ENCODE measurements at places on chromosomes 11 and 22.

- no peak for DNase-seq
Measured at GRCh38 chr11:35235936-35236666, 97.1 kb downstream of the CD44 start.

DNA sequence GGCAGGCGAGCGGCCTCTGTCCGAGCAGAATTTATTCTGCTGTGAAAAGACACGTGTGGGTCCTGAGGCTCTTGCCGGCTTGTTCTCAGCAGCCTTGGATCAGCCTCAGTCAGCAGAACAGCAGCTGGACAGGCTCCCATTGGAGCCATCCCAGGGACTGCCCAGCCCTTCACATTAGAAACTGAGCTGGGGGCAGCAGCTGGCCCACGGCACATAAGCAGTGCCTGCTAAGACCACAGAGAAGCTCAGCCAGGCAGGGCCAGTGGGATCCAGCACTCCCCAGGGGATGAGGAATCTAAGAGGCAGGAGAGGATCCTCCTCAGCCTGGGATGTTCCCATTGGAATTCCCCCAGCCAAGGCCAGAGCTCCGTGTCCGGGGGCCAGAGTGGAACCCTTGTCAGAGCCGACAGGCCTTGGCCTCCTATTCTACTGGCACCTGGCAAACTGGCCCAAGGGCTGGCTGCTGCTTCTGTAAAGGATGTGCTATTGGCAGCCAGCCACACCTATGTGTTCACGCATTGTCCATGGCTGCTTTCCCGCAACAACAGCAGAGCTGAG is 18.2 kb downstream of the RTN4R start:
- no peak for DNase-seq

DNA sequence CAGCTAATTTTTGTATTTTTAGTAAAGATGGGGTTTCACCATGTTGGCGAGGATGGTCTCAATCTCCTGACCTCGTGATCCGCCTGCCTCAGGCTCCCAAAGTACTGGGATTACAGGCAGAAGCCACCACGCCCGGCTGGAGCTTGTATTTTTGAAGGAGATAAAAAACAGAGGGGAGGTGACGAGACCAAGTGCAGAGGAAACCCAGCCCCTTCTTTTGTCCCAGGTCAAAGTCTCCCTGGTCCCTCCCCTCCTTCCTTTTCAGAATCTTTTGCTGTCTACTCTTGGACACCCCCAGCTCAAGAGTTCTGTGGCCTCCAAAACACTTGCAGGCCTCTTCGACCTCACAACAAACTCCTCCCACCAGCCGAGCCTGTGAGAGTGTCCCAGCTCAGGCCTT is 12.2 kb upstream of the TMEM184B start:
- DNase-seq = no peak

DNA sequence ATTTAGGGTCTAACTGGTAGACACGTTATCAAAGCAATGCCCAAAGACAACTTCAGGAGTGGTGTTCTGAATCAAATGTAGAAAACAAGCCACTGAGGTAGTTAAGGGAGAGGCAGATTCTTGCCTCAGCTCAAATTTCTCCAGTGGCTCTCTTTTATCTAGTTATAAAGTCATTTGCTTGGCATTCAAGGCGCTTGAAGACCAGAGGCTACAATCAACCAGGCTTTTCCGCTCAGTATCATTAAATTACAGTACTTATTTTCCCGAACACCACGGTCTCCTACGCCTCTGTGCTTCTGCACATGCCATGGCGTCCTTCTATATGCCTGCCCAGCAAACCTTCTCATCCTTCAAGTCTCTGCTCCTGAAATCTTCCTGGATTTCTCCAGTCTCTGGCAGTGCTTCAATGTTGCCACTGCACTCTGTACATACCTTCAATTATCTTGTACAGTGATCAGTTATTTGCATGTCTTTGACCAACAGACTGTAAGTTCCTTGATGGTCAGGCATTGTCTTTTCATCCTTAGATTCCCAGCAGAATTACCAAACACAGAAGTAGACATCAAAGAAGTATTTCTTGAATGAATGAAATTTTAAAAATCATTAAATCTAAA is 1.4 kb downstream of the POGLUT3 start:
- DNase-seq = peak; percentile 58

DNA sequence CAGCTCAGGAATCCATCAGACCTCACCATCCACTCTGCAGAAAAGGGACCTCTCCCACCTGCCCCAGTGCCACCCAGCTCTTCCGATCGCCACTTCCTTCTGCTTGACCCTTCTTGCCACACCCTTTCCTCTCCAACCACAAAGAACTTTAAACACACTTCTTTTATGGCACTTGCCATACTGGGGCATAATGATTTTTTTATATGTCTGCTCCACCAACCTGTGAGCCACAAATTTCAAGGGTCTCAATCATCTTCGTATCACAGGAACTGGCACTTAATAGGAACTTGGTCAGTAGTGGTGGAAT is 11.7 kb upstream of the MYH9 start:
- DNase-seq = no peak

DNA sequence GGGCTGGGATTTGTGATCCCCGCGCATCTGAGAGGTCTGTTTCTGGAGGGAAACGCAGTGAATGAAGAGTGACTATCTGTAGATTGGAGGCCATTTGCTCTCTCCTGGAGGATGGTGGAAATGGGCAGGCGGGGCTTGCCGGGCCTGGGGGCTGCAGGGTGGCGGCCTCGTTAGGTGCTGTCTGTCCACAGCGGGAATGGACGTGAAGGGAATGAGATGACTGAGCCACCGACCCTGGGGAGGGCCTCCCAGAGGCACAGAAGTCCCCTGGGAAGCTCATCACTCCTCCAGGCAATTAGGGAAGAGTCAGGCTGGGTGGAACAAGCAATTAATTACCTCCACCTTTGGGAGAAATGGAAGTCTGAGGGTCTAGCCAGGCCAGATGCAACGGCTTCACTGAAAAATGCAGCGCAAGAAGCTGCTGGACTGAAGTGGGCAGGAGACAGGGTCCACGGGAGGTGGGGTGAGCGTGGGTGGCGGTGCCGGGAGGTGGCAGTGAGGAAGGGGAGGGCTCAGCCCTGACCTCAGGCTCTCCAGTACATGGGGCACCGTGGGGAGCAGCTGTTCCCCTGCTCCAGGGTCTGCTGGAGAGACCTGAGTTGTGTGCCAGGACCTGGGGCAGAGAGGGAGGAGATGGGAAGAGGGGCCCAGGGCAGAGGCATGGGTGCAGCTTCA is 524.5 kb downstream of the BRD1 start:
- DNase-seq = peak; percentile 37

DNA sequence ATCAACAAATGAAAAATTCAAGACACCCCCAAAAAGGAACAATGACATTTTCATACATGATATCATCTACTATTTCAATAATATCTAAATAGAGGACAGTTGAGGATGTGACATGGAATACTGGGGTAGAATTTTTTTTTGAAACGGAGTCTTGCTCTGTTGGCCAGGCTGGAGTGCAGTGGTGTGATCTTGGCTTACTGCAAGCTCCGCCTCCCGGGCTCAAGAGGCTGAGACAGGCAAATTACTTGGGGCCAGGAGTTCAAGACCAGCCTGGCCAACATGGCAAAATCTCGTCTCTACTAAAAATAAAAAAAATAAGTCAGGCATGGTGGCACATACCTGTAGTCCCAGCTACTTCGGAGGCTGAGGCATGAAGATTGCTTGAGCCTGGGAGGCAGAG is 41.4 kb downstream of the LRRC74B start:
- DNase-seq = no peak

GRCh38 chr22:30992565-30992964 is 23.5 kb downstream of the TUG1 start:
- no peak for DNase-seq
